ENCODE measurements at places on chromosomes 11 and 22.

DNA sequence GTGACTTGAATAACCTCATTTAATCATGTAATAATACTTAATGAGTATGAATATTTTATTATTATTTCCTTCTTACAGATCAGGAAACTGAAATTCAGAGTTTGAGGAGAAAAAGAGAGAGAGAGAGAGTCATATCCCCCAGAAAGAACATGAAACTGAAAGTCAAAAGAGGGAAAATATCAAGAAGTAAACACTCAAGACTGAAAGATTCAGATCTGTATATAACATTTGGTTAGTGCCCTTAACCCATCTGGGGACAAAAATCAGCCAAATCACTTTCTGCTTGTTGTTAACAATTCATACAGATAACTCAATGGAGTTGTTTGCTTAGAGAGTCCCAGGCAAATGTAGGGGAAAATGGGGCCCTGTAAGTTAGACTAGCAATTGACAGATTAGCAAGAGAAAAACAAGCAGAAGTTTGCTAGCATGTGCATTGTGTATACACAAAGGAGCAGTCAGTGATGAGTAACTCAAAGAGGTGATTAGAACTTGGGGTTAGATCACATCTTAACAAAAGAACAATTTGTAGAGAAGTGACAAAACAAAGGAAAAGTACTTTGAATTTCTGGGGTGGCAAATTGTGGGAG lies 25.9 kb upstream of the MMP13 start:
- DNase-seq = no peak

GRCh38 chr22:30305906-30306626 lies 16.8 kb upstream of the CASTOR1 start:
- no peak for DNase-seq

DNA sequence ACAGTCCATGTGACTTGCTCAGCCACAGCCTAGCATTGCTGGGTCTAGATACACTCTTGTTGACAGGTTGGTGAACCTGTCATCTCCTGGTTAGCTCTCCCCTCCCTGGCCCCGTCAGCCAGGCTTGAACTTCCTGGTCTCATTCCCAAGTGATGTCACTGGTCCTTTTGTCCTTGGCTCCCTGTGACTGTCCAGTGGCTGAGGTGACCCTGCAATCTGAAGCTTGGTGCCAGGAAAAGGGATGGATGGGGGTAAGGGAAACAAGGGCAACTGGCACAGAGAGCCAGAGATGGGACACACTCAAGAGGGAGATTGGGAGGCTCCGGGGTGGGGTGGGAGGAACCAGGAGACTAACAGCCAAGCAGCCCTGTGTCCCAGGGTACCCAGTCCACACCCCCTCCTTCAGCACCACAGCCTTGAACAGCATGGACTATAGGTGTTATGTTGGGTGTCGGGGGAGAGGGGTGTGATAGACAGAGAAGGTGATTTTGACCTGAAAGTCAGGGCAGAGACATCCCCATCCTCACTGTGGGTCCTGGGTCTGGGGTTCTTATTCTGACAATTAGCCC lies 63.8 kb upstream of the THY1 start:
- no peak for DNase-seq

GRCh38 chr22:36907253-36908195 lies 5.9 kb upstream of the CSF2RB start:
- no peak for DNase-seq

DNA sequence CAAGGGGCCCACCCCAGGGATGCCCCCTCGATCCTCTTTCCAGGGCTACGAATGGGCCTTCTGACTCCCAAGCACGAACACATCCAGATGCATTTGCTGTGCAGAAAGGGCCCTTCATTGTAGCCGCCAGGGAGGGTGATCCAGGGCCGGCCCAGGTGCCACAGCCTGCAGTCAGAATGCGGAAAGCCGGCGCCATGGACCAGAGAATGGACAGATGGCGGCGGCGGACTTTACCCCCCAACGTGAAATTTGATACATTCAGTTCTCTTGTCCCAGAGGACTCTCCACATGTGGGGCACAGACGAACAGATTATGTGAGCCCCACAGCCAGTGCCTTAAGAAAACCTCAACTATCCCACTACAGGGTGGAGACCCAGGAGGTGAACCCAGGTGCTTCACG lies 87.2 kb downstream of the KIAA1671 start:
- no peak for DNase-seq

GRCh38 chr11:128517451-128518230 lies 69.7 kb downstream of the ETS1 start:
- DNase-seq = no peak

DNA sequence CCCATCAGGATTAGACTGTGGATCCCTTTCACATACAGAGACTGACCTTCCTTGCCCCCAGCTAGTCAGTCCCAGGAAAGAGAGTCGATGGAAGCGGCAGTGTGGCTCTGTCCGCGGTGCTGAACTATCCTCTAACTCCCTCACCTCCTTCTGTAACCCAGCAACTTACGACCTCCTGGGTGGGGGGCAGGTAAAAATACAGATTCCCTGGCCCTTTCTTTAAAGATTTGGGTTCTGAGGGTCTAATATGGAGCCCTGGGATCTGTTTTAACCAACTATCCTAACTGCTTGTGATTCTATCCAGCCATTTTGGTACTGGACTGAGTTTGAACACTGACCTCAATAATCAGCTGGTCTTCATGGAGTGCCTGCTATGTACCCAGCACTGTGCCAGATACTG lies 23.2 kb downstream of the MFNG start:
- DNase-seq = no peak

DNA sequence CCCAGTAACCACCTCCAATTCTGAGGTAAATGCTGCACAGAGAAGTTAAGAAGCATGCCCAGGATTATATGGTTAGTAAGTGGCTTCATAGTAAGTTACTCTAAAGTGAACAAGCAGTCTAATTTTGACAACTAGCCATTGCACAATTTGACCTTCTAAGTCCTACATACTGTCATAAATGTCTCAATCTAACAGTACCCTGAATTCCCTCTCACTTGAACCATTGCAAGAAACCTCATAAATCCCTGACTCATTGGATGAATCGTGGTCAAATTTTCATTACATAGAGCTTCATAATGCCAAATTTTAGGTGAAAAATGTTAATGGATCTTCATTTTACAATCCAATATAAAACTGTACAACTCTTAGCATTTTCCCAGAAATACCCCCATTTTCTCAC lies 217.3 kb upstream of the GRIA4 start:
- DNase-seq = no peak

DNA sequence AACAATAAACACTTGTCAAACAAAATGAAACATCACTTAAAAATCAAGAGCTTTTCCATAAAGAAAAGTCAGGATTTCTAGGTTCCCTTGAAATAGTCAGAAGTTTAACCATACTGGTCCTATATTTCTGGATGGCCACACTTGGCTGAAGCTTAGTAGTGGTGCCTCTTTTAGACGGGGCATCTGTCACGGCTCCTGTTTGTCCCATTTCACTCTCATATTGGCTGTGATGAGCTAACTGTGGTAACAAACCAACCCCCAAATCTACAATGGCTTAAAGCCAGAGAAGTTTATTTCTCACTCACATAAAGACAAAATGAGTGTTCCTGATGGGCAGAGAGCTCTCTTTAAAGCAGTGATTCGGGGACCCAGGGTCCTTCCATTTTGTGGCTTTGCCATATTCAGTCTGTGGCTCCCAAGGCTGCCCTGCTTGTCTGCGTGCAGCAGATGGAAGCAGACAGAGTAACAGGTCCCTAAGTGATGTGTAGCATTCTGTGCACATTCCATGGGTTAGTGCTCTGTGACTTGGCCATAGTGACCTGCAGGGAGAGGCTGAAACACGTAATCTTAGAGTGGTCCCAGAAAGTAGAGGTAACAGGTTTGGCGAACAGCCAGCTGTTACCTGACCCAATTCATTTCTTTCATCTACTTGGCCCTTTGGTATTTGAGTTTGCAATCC lies 137.4 kb downstream of the HIPK3 start:
- DNase-seq = no peak

DNA sequence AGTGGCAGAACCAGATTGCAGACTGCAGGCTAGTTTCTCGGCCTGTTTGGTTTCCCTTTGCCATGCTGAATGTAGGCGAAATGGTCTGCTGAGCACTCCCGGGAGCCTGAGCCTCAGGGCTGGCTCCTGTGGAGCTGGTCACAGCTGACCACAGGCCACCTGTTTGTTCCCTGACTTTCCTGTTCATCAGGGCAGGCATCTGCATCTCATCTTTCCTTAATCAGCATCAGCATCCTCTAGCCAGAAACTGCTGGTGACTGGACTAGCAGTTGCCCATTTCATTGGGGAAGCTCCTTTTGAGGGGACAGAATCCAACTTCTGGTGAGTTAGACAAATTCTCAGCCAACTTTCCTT lies 20.2 kb upstream of the C11orf96 start:
- DNase-seq = no peak
